ENCODE measurements at places on chromosomes 11 and 22. TPM values are rescaled to one million over a fixed set of nuclear protein-coding genes. Genes with fewer than 3 reads are reported as not detected.

NXPE2 gene
- not detected for total RNA-seq

CD6 gene
- total RNA-seq: 327 TPM

C11orf86 gene
- total RNA-seq: not detected

GLB1L2 gene
- 3.1 TPM for total RNA-seq

FGF3 gene
- total RNA-seq: not detected

TMPRSS5 gene
- 1.2 TPM for total RNA-seq

IRAG1 gene
- not detected for total RNA-seq

APOL1 gene
- total RNA-seq: 105 TPM

GCAT gene
- 16.6 TPM for total RNA-seq

SLC22A8 gene
- total RNA-seq: not detected

MOGAT2 gene
- not detected for total RNA-seq

VPREB3 gene
- not detected for total RNA-seq

CYB5R2 gene
- 1.4 TPM for total RNA-seq

SYT8 gene
- total RNA-seq: not detected

INPP5J gene
- 0.34 TPM for total RNA-seq

MUC6 gene
- not detected for total RNA-seq

SLC17A6 gene
- total RNA-seq: not detected

TRPM5 gene
- total RNA-seq: not detected

IFITM1 gene
- 661 TPM for total RNA-seq

MRGPRE gene
- total RNA-seq: not detected

PGM2L1 gene
- 5.3 TPM for total RNA-seq

LDHA gene
- total RNA-seq: 873 TPM

CCDC73 gene
- total RNA-seq: not detected

KRTAP5-11 gene
- total RNA-seq: not detected

MAPK12 gene
- total RNA-seq: 8.8 TPM

NARS2 gene
- 15.8 TPM for total RNA-seq

MIOX gene
- total RNA-seq: 0.32 TPM

CDC45 gene
- 61.0 TPM for total RNA-seq

CALCA gene
- not detected for total RNA-seq

VSIG2 gene
- not detected for total RNA-seq

RASGRP2 gene
- 192 TPM for total RNA-seq

OR51S1 gene
- total RNA-seq: not detected

OR6T1 gene
- total RNA-seq: not detected

SMC1B gene
- 0.44 TPM for total RNA-seq

SAA2 gene
- total RNA-seq: 0.27 TPM

TNNT3 gene
- 6.1 TPM for total RNA-seq

ANO9 gene
- 77.6 TPM for total RNA-seq

IGSF22 gene
- 0.85 TPM for total RNA-seq

PRPF19 gene
- total RNA-seq: 137 TPM

OR56A1 gene
- total RNA-seq: not detected

KIAA0930 gene
- total RNA-seq: 20.8 TPM

KRTAP5-7 gene
- total RNA-seq: not detected

APOBEC3A gene
- not detected for total RNA-seq

LRRC10B gene
- not detected for total RNA-seq

OR5D18 gene
- total RNA-seq: not detected

KDM4E gene
- total RNA-seq: not detected

TREH gene
- total RNA-seq: not detected

TRIM21 gene
- 73.3 TPM for total RNA-seq

Measured in T-helper 1 cell treated with Interleukin-12 subunit alpha and Interleukin-12 subunit beta and Interleukin-4 antibody, amounts not matched to agents 30 ng/mL and 1 ng/mL, for 36 hours (primary cell).